ENCODE measurements at places on chromosomes 4 and X.

GRCh38 chrX:109346491-109346890 lies 135.4 kb downstream of the GUCY2F start:
- DNase-seq, result no peak

DNA sequence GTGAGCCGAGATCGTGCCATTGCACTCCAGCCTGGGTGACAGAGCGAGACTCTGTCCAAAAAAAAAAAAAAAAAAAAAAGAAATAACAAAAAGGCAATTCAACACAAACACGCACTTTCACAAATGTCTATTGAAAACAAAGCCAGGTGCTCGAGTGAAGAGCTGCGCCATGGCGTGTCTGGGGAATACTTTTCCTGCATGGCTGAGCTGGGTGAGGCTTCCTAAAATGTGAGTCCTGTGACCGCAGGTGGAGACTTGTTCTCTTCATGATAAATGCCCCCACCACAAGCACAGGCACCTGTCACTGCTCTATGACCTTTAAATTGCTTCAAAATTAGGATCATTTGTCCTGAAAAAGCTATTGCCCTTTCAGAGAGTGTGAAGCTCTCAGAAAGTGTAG lies 4.0 kb upstream of the ABLIM2 start:
- DNase-seq, result no peak

- no peak for DNase-seq
Observed at GRCh38 chr4:2615821-2616220, 79.4 kb downstream of the FAM193A start.

DNA sequence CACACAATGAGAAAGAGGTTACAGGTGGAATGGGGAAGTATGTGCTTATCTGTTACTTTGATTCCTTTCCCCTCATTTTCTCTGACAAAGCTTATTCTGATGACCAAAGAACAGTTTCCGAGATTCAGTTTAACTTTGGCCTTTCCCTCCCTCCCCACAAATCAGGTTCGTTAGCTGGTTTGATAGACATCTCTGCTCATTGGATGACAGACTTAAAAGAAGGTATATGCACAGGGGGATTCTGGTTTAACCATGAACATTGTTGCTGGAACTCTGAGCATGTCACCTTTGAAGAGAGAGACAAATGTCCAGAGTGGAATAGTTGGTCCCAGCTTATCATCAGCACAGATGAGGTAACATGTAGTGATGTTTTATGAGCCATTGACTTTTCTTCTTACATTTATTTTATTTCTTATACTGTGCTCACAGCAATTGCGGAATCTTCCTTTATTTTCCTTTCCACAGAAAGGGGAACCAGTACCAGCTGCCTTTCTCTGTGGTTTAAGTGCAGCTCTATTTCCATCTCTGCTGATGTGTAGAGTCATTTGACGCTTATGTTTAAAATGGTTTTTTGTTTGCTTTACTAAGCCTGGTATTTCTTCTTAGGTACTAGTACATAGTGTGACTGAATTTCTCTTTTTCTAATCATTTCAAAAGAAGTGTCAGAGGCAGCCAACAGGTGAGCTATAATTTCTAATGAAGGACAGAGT lies 125.0 kb downstream of the AKAP4 start:
- no peak for DNase-seq

DNA sequence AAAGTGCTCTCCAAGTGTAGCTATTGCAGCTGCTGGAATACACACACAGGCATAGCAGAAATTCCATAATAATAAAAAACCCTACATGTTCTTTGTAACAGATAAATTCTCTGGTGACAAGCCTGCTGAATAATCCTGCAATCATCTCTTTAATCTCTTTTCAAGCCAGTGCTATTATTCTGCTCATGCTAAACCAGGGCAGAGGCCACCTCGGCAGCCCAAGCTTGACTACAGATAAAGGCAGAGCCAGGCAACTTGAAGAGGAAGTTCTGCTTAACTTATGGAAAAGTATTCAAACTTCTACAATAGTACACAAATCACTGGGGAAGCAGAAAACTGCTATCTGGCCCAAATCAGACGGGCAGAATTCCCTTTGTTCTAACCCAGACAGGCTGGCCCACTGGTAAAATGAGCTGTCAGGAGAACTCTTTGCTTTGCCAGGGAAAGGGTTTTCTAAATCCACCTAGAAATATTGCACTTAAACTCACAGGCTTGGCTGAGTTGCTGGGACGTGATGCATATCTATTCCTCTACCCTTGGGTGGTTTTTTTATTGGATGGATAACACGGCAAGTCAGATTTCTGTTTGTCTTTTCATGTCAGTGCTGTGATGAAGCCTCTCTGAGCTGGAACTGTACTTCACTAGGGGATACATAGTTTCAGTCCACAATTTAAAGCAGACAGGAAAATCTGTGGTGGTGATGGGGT lies 70.5 kb downstream of the GATB start:
- DNase-seq, result no peak

DNA sequence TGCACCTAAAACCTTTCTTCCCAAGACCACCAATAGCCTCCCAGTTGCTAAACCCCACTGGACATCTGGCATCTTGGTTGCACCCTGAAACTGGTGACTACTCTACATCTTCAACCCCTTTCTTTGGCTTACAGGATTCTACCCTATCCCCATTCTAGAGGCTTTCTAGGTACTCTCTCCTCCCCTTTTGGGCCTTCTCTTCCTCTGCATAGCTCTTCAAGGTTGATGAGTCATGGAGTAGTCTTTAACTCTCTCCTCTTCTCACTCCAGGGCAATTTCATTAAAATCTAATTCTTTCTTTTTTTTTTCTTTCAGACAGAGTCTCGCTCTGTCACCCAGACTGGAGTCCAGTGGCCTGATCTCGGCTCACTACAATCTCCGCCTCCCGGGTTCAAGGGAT lies 16.8 kb downstream of the APOO start:
- no peak for DNase-seq

- DNase-seq, result no peak
Observed at GRCh38 chr4:72471816-72472215, 97.2 kb downstream of the ADAMTS3 start.

GRCh38 chr4:77564231-77564630 lies 41.4 kb upstream of the CXCL13 start:
- DNase-seq, result no peak

- no peak for DNase-seq
Observed at GRCh38 chrX:38649674-38650647, 88.6 kb downstream of the TSPAN7 start.

DNA sequence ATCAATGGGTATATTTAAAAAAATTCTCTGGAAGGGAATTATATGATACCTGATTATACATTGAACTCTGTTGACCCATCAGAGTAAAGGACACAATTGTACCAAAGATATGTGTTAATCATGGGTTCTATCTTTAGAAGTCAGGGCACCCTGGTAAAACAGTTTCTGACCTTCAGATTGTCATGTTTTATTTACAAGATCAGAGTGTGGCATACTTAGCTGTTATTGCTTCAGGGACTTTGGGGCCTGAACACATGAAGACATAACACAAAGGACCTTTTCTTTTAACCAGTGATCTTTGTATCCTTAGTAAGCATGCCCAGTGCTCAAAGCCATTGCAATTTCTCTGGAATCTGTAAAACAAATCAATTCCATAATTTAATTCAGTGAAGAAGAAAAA lies 204.8 kb upstream of the RPS6KA3 start:
- no peak for DNase-seq

- no peak for DNase-seq
Observed at GRCh38 chrX:40083120-40083978, 14.4 kb downstream of the BCOR start.

DNA sequence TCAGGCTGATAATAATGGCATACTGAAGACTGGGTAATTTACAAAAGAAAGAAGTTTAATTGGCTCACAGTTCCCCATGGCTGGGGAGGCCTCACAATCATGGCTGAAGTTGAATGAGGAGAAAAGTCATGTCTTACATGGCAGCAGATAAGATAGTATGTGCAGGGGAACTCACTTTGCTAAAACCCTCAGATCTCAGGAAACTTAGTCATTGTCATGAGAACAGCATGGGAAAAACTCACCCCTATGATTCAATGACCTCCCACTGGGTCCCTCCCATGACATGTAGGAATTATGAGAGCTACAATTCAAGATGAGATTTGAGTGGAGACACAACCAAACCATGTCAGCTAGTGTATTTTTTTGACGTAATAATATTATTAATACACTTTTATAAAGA lies 149.8 kb upstream of the BOD1L1 start:
- no peak for DNase-seq

- DNase-seq, result peak; percentile 10
Observed at GRCh38 chrX:109890910-109891502, 111.9 kb upstream of the TMEM164 start.

DNA sequence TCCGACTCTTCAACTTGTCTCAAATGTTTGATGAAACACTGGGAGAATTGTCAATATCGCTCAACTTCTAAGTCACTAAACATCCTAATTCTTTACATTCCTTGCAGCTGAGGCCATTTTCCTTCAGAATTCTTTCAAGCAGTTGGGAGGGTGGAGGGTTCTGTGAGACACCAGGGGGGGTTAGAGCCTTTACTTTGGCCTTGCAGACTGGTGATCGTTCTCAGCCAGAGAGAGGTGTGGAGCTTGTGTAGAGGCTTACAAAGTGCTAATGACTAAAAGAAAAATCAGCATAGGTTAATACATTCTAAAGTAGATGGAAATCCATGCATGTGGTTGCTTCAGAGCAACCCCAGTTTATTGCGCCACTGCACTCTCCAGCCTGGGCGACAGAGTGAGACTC lies 21.3 kb upstream of the SOX3 start:
- DNase-seq, result no peak

DNA sequence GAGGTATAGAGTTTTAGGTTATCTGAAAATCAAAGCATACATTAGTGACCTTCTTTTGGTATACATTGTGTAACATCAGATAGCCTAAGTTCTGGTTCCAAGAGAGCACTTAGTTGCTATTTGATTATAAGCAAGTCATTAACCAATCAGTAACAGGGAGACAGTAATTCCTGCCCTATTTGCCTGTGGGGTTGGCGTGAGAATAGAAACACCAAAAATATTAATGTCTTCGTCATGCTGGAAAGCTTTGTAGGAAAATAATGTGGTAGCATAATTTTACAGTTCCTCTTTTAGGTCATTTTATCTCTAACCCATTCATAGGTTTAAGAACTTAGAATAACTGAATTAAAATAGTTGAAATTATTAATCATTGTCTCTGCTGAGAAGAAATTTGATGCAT lies 37.8 kb downstream of the NPNT start:
- DNase-seq, result no peak

DNA sequence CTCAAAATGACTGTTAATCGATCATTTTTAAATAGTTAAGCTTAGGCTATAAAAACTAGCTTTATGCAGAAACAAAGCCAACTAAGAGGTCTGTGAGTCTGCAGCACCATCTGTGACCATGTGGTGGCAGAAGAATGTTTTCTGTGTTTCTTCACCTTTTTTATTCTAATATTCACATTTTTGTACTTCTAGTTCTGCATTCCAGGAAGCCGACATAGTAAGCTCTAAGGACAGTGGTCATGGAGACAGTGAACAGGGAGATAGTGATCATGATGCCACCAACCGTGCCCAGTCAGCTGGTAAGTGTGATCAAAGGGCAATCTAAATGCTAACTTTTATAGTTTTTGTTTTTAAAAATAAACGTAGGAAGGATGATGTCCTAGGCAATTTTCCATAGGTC lies 5.6 kb downstream of the PCDH10 start:
- no peak for DNase-seq

DNA sequence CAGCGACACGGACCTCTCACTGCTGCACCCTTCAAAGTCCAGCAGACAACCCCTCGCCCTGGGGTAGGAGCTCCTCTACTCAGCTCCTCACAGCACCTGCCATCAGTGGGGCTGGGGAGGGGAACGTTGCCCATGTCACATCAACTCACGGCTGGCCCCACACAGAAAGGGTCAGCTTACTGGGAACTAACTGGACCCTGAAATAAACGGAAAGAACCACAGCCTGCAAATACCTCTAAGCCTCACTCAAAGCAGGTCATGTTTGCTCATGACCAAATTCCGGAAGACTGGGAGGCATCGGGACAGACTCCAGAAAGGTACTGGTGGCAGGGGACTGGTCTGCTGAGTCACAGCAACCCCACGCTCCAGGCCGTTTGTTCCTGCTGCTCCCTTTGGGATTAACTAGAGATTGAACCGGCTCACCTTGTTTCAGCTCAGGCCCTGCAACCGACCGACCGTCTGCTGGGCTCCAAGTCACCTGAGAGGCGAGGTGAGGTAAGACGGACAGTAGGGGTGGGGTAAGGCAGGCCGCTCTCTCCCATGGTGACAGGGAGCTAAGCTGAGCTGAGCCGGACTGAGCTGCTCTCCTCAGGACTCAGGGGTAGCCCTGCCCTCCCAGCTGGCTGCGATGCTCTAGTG lies 5.6 kb downstream of the G6PD start:
- DNase-seq, result no peak

GRCh38 chrX:41449615-41450014 lies 2.5 kb downstream of the NYX start:
- no peak for DNase-seq

- DNase-seq, result no peak
Observed at GRCh38 chr4:189255636-189256035, 685.0 kb upstream of the FRG1 start.

GRCh38 chr4:8368061-8368481 lies 72.5 kb downstream of the ACOX3 start:
- DNase-seq, result no peak

- no peak for DNase-seq
Observed at GRCh38 chr4:81804849-81805248, 333.1 kb upstream of the RASGEF1B start.

- DNase-seq, result no peak
Observed at GRCh38 chr4:3529363-3529762, 2.9 kb downstream of the LRPAP1 start.

- DNase-seq, result no peak
Observed at GRCh38 chr4:107512549-107512948, 207.5 kb downstream of the PAPSS1 start.

- no peak for DNase-seq
Observed at GRCh38 chr4:65508168-65508567, 162.1 kb downstream of the EPHA5 start.

DNA sequence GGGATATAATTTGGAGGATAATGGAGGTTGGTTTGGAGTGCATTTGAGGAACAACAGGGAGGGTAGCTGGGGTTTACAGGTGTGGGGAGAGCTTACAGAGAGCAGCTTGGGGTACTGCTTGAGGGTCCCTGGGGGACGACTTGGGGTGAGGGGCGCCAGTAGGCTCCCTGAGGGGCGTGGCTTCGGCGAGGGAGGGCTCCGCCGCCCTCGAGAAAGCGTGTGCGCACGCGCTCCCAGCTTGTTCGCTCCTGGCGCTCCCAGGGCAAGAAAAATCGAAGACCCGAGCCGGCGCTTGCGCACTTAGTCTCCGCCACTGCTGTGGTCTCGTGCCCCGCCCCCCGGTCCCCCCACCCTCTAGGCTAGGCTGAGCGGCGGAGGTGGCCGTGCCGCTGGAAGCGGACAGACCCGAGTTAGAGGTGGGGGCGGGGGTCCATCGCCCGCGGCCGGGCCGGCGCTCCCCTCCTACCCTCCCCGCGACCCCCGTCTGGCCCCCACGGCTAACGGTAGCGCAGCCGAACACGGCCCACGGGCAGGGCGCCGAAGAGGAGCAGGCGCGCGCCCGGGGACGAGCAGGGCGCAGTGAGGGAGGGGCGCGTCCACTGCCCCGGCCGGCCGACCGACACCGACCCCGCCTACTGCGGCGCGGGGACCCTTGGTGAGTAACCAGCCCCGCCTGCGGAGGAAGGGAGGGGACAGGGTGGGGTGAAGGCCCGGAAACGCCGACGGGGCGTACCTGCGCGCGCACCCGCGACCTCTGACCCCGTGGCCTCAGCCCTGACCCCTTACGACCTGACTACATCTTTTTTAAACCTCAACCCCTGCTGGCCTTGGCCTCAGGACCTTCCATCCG lies 5.4 kb upstream of the CCDC120 start:
- peak; percentile 34 for DNase-seq

- no peak for DNase-seq
Observed at GRCh38 chrX:17535229-17535628, 160.2 kb downstream of the NHS start.

All from activated CD8-positive, alpha-beta memory T cell treated with anti-CD3 and anti-CD28 coated beads for 1 hour (primary cell).